SW480 (cell line): ENCODE measurements at places on chromosomes 7 and 10.

DNA sequence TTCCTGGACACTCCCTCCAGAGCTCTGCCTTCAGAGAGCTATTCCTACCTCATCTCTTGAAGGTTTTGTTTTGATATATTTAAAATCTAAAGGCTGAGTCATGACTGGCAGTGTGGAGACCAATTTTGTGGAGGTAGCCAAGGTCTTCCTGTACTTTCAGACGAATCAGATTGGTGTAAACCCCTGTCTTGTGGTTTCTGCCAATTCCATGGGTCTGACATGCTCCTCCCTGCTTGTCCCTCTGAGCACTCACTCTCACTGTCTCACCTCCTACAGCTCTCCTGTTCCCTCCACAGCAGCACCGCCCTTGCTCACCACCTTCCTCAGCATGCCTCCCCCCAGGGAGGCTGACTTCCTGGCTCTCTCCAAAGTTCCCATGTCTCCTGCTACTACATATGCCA is 179.8 kb downstream of the NPSR1 start:
- DNase-seq: peak; percentile 57

DNA sequence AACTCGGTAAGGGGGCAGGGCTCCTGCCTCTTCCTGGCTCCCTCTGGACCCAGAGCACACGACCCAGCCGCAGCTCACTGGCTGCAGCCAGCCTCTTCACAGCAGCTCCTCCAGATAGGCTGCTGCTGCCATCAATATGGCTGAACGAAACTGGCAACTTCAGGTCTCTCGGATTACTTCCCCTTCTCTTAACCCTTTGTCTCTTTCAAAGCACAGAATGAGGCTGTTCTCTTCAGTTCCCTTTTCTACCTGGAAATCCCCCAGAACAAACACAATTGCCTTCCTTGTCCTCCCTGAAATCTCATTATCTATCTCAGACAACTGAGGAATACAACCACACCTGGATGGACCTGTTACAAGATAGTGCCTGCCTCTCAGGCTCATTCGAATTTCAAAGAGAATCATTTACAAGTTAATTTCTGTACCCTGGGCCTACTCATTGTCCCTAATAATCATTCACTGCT is 193.4 kb upstream of the MBL2 start:
- no peak for DNase-seq

GRCh38 chr10:60977161-60978122 is 33.5 kb upstream of the RHOBTB1 start:
- DNase-seq: no peak

GRCh38 chr7:43747328-43748105 is 11.0 kb upstream of the BLVRA start:
- DNase-seq: peak; percentile 60

DNA sequence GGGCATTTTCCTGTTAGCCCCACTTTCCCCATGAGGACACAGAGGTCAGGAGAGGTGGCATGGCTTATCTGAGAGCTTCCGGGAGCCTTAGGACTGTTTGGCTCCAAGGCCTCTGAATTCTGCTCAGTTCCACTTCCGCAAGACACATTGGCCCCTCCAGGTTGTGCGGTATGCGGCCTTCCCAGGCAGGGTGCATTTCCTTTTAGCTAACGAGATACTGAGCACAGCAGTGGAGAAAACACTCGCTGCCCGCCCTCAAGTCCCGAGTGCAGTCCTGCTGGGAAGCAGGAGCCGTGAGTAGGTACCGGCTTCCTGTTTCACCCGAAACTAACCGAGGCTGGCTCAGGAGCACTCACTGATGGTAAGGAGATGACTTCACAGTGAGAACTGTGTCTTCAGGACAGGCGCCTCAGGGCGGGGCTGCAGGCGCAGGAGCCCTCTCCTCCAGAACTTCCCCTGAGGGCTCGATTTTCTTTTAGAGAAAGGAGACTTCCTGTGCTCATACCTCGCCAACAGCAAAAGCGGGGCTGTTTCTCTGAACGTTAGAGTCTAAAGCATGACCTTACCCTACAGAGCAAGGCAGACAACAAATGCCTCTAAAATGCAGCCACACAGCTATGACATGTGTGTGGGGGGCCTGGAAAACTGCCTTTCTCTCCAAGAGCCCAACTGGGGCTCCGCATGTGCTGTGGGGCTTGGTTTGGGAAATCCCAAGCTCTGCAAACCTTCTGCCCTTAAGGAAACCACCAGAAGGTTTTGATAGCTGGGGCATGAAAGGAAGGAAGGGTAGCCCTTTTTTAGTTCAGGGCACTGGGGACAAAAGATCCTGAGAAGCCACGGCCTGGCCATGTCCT is 25.9 kb downstream of the RGS10 start:
- DNase-seq: no peak

- no peak for DNase-seq
These were observed 46.4 kb downstream of the RAMP3 start for GRCh38 chr7:45203936-45204445.

- no peak for DNase-seq
These were observed 175.4 kb downstream of the EXOC4 start for GRCh38 chr7:133428326-133428725.

DNA sequence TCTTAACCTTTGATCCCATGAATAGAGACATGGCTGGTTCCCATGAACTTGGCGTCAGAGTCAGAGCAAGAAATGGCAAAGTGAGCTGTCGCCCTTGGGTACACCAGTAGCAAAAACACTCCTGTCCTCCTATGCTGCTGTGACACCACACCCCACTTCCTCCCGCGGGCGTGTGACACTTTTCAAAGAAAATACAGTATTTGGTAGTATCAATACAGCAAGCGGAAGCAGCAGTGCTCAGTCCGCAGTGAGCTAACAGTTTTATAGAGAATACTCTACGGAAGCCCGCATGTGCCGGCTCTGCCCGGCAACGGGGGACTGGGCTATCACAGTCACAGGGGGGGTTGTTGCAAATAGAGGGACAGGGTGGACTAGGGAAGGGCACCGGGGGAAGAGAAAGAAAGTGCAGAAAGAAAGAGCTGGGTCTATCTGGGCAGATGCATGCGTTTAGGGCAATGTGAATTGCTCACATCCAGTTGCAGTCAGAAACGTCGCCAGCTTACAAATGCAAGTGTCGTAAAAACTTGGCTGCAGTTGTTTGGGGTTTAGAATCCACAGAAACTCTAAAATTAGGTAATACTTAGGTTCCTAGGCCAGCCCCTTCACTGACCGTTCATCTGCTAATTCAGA is 49.8 kb downstream of the PRKCQ start:
- no peak for DNase-seq

DNA sequence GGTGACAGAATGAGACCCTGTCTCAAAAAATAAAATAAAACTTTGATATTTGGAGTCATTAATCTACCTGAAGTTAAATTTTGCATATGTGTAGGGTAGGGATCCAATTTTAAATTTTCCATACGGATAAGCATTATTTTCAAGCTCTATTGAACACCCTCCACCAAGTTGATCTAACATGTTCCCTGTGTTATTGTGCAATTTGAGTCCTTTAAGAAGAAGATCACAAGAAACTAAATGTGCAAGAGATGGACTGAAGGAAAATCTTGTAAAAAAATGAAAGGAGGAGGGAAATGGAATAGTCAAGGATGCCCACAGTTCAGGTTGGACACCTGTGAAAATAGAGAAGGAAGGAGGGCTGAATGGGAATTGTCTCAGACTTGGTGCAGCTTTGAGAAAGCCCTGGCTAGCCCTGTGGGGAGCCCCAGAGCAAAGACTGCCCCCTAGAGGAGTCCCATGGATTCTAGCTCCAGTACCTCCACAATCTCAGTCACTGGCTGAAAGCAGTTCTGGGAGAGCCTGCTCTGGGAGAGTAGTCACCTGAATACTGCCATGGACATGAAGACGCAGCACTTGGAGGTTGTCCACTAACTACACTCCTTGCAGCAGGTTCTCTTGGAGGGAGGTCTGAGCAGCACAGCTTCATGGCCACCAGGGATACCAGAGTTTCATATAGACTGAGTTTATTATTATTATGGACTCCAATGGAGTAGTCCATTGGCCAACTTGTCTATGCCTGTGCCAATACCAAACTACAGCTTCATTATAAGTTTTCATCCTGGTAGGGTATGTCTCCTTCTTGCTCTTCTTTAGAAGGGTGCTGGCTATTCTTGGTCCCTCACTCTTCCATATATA is 5.7 kb upstream of the TIAL1 start:
- DNase-seq: no peak

- no peak for DNase-seq
These were observed 177.0 kb downstream of the MYOF start for GRCh38 chr10:93305122-93305521.

DNA sequence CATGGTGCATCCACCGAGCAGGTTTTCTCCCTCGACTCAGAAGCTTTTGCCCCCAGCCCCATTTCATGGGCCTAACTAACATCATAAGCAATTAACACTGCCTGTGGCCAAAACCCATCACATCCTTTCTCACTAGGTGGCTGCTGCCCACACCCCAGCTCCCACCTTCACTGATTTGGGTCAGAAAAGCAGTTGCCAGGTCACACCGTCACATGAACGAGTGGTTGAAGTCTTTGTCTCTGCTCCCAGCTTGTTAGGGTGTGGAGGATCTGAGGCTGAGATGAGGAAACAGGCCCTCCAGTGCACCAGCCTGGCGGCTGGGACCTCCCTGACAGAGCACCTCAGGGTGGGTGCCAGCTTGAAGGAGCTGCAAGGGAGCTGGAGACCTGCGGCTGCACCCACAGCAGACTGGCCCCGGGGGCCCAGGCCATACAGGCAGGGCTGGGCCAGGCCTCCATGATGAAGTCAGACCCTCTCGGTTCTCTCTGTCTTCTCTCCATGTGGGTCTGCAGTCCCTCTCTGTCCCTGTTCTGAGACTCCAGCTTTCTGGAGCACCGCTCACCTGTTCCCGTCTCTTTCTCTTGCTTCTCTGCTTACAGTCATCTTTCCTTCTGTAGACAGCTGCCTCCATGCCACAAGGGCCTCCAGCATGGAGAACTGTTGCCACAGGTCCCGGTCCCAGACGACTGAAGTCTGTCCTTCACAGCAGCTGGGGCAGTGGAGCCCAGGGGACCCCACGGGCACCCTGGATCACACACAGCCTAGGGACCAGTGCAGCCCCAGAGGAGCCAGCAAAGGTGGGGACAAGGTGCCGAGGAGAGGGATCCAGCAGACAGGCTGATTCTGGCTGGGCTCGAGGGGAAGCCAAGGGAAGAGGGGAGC is 13.8 kb upstream of the INPP5A start:
- no peak for DNase-seq

DNA sequence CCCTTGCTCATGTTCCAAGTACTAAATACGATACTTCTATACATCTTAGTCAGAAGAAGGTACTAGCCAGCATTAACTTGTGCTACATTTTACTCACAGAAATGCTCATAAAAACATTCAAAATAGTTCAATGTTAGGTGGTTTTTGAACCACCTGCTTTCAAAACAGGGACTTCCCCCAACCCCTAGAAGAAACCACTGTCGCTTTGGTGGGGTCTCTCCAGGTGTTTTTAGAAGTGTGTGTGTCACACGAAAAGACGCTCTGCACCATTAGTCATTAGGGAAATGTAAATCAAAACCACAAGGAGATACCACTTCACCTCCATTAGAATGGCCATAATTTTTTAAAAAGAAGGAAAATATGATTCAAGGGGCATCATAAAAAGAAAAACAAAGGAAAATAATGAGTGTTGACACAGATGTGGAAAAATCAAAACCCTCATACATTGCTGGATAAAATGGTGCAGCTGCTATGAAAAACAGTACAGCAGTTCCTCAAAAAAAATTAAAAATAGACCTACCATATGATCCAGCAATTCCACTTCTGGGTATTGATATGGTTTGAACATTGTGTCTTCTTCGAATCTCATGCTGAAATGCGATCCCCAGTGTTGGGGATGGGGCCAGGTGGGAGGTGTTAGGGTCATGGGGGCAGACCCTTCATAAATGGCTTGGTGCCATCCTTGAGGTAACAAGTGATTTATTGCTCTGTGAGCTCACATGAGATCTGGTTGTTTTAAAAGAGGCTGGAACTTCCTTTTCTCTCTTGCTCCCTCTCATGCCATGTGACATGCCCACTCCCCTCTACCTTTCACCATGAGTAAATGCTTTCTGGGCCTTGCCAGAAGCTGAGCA is 74.2 kb downstream of the MALSU1 start:
- no peak for DNase-seq

DNA sequence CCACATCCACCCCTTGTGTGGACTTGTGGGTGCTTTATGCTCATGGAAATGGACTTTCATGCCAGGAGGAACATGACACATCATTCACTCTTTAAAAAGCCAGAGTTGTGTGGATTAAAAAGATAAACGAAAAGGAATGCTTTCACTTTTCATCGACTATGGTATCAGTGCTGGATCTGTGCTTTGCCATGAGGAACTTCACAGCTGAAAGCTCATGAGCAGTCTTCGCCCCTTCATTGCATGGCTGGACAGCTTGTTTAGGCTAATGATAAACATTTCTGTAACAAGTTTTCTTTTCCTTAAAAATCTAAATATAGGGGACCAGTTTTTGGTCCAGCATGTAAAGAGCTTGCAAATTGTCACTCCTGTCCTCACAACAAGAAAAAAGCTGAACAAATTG is 173.6 kb upstream of the NPS start:
- DNase-seq: no peak

- no peak for DNase-seq
These were observed 20.3 kb downstream of the C10orf90 start for GRCh38 chr10:126650161-126650560.

GRCh38 chr7:65749518-65749917 is 123.4 kb upstream of the VKORC1L1 start:
- DNase-seq: no peak

DNA sequence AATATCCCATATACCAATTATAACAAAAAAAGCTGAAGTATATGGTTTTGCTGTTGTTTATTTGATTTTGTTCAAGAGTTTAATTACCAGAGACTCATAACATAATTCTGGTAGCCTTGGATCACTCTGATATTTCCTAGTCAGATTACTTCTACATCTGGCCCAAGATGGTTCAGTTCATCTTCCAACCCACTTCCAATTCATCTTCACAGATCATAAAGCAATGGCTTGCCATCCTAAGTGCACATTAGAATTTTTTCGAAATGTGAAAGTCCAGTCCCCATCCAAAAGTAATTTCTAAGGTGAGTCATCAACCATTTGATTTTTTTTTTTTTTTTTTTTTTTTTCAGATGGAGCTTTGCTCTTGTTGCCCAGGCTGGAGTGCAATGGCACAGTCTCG is 8.0 kb upstream of the HIBADH start:
- DNase-seq: no peak

DNA sequence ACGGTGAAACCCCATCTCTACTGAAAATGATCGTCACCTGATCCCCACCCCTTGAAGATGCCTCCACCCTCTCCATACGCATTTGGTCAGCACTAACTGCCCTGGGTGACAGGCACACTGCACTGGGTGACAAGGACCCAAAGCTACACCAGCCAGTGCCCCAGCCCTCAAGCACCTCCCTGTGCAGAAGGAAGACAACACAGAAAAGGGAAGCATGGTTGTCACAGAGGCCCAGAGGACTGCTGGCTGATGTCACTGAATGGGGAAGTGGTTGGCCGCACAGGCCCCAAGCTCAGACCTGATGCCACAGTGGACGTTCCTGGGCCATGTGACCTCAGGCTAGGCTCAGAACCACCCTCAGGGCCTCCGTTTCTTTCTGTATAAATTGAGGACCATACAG is 4.2 kb upstream of the PILRA start:
- DNase-seq: no peak

GRCh38 chr10:109245821-109246220 is 677.5 kb downstream of the XPNPEP1 start:
- DNase-seq: peak; percentile 20
